HS-27A (cell line): ENCODE measurements at places on chromosomes 16 and 17.

- no peak for DNase-seq
Observed at GRCh38 chr17:77229786-77230435, 89.1 kb downstream of the SEC14L1 start.

DNA sequence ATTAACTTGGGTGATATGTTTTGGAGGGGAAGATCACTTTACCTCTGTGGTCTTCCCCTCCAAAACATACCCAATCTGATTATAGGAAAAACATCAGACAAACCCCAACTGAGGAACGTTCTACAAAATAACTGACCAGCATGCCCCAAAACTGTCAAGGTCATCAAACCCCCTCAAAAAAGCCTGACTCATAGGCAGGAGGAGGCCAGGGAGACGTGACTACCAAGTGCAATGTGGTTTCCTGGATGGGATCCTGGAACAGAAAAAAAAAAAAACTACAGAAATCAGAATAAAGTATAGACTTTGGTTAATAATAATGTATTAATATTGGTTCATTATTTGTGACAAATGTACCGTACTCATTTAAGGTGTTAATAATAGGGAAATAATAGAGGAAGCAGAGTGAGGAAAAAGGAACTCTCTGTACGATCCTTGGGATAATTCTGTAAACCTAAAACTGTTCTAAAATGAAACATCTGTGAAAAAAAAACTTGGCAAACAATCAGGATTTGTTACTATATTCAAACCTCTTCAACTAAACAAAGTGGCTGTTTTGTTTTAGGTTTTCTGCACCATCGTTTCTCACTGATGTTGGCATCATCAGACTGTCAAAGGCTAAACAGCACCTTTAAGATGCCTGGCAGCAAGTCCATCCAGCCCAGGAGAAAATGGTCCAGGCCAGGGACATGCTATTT, 266.7 kb upstream of the SDK2 start:
- no peak for DNase-seq

- DNase-seq, result no peak
Observed at GRCh38 chr17:28407974-28408306, 1.9 kb upstream of the SLC46A1 start.

GRCh38 chr17:68514831-68515635, 2.8 kb downstream of the PRKAR1A start:
- no peak for DNase-seq

- no peak for DNase-seq
Observed at GRCh38 chr17:30543456-30543855, 66.2 kb downstream of the GOSR1 start.

DNA sequence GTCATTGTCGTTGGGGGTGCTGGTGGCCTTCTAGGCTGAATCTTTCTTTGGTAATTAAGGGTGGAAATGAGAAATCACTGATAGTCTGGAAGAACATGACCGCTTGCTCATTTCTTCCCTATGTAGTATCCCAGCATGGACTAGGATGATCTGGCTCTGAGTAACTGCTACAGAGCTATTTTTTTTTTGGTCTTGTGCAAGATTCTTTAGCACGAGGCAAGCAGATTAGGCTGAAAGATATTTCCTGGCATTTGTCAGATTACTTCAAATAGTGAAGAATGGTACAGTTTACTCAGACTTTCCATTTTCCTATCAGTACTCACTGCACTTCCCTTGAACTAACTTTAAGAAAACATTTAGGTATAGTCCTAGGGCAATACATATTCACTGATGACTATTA, 89.0 kb downstream of the SYCE1L start:
- no peak for DNase-seq
